ENCODE measurements at places on chromosomes 7 and 10. TPM values are rescaled to one million over a fixed set of nuclear protein-coding genes. Genes with fewer than 3 reads are reported as not detected.

Gene TYW1B
- total RNA-seq = 3.5 TPM

Gene OPALIN
- total RNA-seq = not detected

Gene TMEM213
- total RNA-seq = not detected

Gene C7orf57
- total RNA-seq = 0.33 TPM

Gene TTYH3
- total RNA-seq = 18.7 TPM

Gene PTN
- not detected for total RNA-seq

Gene HTR5A
- not detected for total RNA-seq

DNA sequence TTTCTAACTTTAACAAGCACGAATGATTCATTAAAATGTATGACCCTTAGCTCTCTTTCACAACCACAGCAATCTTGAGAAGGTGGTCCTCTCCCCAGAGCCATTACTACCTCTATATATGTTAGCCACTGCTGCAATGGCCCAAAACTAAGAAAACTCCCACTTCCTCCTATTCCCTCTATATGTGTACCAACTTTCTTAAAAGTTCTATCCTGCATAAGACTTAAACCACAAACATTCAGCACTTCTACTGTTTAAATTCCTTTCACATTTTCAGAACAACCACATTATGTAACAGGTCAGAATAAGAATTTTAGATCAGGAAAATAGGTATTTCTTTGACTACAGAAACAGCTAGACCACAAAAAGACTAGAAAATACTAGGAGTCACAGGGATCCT lies 36.2 kb downstream of the WASL start:
- no peak for DNase-seq
- H3K36me3 ChIP-seq = peaks cover 9% of the 10 kb centered on the region
- H3K27ac ChIP-seq = peak overlapping the region; percentile 23
- H3K4me1 ChIP-seq = peaks cover 55% of the 10 kb centered on the region

- no peaks in the 10 kb centered on the region for H3K27me3 ChIP-seq
- H3K36me3 ChIP-seq = peaks cover 19% of the 10 kb centered on the region
- no peak for DNase-seq
These were observed 700 bp downstream of the NIPSNAP2 start for GRCh38 chr7:55965100-55965470.

DNA sequence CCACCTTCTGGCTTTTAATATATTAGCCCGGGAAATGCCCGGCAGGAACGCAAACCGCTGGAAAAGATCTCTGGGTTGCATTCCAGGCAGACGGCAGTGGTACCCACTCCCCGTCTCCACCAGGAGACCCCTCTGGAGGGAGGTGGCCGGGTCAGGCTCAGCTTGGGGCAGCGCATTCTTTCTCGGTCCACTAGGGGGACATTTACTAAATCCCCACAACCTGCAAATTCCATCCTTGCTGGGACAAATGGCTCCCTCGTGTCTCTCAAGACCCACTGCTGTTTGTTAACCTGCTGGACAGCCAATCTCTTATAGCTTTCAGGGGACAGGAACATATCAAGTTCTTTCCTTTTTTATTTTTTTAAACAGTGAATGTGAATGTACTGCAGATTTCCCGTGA lies 45.8 kb upstream of the CARD11 start:
- no peak overlapping the region for H3K4me3 ChIP-seq
- DNase-seq = peak; percentile 43
- peaks cover 47% of the 10 kb centered on the region for H3K4me1 ChIP-seq

- no peak overlapping the region for H3K27ac ChIP-seq
- H3K4me1 ChIP-seq = peaks cover 5% of the 10 kb centered on the region
- peak overlapping the region; percentile 61 for H3K4me3 ChIP-seq
- H3K27me3 ChIP-seq = no peaks in the 10 kb centered on the region
These were observed 367.2 kb upstream of the GALNT17 start for GRCh38 chr7:70764701-70765208.

GRCh38 chr10:37390926-37391325 lies 265.5 kb downstream of the ANKRD30A start:
- no peak for DNase-seq
- H3K36me3 ChIP-seq = no peaks in the 10 kb centered on the region
- H3K27ac ChIP-seq = no peak overlapping the region

DNA sequence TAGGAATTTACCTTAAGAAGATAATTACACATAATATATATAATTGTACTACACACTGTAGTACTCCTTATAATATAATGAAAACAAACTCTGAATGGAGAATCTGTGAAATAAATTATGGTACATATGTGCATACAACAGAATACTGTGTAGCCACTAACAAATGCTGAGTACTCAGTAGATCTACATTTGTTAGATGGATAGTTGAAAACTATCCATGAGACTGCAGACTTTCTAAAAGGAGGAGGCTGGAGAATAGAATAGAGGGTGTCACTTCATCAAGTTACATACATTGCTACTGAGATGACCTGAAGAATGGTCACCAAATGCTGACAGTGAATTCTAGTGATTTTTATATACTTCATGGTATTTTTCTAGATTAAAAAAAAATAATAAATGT lies 68.7 kb upstream of the OGDHL start:
- H3K27me3 ChIP-seq = no peaks in the 10 kb centered on the region
- H3K27ac ChIP-seq = no peak overlapping the region
- no peak for DNase-seq
- H3K4me3 ChIP-seq = no peak overlapping the region
- peaks cover 31% of the 10 kb centered on the region for H3K36me3 ChIP-seq
- no peaks in the 10 kb centered on the region for H3K4me1 ChIP-seq

DNA sequence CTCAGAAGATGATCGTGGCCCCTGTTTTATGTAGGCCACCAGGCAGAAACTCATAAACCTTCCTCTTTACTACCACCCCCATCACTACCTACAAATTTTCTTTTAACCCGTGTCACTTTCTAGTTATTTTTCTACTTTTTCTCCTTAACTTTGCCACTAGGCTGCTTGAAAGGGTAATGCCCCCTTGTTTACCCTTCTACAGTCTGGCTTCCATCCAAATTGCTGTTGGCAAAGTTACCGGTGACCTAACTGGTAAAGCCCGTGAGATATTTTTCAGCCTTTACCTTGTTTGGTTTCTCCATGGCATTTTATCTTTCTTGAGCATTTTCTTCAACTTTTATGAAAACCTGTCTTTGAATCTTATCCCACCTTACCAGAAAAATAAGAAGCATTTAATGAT lies 153.0 kb downstream of the WNT2 start:
- no peak for DNase-seq
- no peak overlapping the region for H3K4me3 ChIP-seq
- no peaks in the 10 kb centered on the region for H3K4me1 ChIP-seq
- H3K36me3 ChIP-seq = peaks cover 6% of the 10 kb centered on the region

- H3K4me1 ChIP-seq = peaks cover 18% of the 10 kb centered on the region
- H3K4me3 ChIP-seq = peak overlapping the region; percentile 49
- H3K27ac ChIP-seq = peak overlapping the region; percentile 16
- H3K27me3 ChIP-seq = peaks cover 48% of the 10 kb centered on the region
- peaks cover 2% of the 10 kb centered on the region for H3K36me3 ChIP-seq
These were observed 300.4 kb upstream of the NFE2L3 start for GRCh38 chr7:25851332-25852210.

DNA sequence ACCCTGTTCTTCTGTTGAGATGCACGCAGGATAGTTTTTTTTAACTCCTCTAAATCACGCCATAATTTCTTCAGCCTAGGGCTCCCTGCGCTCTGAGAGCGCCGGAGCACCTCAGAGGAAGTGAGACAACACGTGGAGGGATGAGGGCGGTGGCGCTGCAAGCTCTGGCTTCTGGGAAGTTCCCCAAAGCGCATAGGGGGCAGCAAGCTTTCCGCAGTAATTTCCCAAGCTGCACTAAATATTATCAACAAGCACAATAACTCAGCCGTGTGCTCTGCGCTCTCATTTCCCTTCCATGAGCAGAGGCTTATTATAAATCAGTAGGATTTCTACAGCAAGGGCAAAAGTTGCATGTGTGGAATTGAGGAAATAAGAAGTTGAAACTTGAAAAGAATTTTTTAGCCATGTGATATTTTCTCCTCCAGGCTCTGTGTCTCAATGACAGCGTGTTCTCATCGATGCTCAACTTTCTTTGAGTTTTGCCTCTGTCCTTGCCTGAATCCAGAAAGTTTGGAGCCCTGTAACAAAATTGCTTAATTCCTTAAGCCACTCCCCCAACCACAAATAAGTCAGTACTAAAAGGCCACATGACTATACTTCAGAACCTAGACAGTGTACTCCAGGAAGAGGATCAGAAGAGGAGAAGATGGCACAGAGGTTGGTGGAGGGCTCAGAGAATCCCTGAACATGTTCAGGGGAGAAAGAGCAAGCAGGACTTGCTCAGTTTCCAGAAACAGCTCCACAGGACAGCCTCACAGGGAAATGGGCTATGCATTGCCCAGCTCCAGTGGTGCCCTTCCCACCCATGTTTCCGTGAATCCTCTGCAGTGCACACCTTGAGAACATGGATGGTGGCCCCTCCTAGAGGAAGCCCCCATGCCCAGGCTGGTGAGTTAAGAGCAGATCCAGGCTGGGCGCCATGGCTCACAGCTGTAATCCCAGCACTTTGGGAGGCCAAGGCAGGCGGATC lies 221.5 kb upstream of the GHITM start:
- H3K36me3 ChIP-seq = no peaks in the 10 kb centered on the region
- no peaks in the 10 kb centered on the region for H3K4me1 ChIP-seq
- no peak overlapping the region for H3K4me3 ChIP-seq
- no peak overlapping the region for H3K27ac ChIP-seq
- peak; percentile 37 for DNase-seq
- peaks cover 7% of the 10 kb centered on the region for H3K27me3 ChIP-seq

DNA sequence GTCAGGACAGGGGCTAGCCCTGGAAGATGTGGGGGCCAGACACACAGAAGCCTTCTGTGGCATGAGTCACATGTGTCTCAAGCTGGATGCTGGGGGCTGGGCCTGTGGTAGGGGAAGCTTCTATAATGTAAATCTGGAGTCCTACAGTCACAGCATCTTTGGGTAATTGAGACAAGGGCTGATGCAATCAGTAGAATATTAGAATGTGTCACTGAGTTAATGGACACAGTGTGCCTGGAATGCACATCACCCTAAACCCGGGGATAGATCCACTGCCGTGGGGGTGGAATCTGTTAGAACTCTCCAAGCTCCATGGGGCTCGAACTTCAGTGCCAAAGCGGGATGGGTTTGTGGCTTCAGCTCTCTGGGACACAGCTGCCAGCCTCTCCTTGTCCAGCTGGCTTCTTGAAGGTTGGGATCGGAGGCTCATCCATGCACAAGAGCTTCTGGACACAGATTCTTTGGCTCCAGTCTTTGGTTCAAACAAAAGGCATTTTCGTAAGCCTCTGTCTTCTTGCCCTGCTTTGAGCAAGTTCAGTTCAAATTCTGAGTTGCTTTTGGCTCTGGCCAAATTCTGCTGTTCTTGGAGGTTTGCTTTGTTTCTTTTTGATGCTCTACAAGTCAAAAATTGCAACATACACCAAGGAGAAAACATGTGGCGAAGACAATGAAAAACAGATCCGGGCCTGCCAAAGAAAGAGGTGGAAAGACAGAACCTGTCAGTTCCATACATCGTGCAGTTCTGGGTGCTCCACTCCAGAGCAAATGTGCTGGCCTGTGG lies 194.8 kb upstream of the ZNF32 start:
- no peak overlapping the region for H3K27ac ChIP-seq
- H3K4me3 ChIP-seq = no peak overlapping the region
- H3K27me3 ChIP-seq = no peaks in the 10 kb centered on the region
- H3K4me1 ChIP-seq = peaks cover 16% of the 10 kb centered on the region

GRCh38 chr10:30036811-30037210 lies 22.6 kb downstream of the JCAD start:
- H3K27ac ChIP-seq = no peak overlapping the region
- H3K4me1 ChIP-seq = peaks cover 4% of the 10 kb centered on the region
- DNase-seq = no peak
- H3K36me3 ChIP-seq = no peaks in the 10 kb centered on the region

DNA sequence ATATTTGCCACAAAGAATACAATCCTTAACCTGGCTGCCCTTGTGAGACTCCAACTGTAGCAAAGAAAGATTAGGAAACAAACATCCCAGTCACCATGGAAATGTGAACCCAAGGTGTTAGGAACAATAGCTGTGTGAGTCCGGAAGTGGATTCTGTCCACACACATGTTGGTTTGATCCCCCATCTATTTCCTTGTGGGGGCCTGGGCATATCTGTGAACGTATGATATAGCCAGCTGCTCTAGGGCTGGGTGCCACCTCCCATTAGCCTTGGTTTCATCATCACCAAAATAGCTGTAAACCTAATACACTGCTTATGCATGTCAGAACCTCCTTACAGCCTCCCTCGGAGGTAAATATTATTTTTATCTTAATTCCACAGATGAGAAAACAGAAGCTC lies 26.4 kb downstream of the GRK5 start:
- H3K27me3 ChIP-seq = no peaks in the 10 kb centered on the region
- peaks cover 61% of the 10 kb centered on the region for H3K4me1 ChIP-seq
- no peak for DNase-seq

GRCh38 chr10:26508016-26508415 lies 69.9 kb downstream of the APBB1IP start:
- H3K36me3 ChIP-seq = peaks cover 69% of the 10 kb centered on the region
- no peak overlapping the region for H3K4me3 ChIP-seq
- no peak for DNase-seq
- H3K4me1 ChIP-seq = peaks cover 13% of the 10 kb centered on the region
- H3K27me3 ChIP-seq = no peaks in the 10 kb centered on the region
- H3K27ac ChIP-seq = no peak overlapping the region

DNA sequence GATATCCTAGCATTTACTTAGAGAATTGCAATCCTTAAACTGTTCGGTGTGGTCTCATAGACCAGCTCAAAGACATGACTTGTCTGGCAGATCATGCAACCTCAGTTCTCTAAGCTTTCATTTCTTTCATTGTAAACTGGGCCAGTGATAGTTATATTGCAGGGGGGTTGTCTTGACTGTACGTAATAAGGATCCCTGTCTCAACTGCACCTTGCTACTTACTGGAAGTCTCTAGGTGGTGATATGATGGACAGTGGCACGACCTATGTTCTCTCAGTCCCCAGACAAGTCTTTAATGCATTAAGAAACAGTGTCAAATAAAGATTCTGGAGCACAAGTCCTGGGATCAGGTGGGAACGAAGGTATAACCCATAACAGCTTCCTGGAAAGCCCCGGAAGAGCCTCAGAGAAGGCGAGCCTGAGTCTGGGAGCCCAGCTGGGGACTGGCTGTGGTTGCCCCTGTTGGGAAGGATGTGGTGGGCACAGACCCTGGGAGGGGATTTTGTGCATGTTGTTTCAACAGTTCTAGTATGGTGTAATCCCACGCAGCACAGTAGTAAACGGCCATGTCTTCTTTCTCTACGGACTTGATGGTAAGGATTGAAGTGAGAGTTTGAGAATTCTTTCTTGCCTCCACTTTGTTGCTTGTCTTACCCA lies 26.0 kb upstream of the TARP start:
- no peaks in the 10 kb centered on the region for H3K36me3 ChIP-seq
- no peak for DNase-seq
- H3K4me3 ChIP-seq = peak overlapping the region; percentile 70
- H3K27me3 ChIP-seq = no peaks in the 10 kb centered on the region
- H3K27ac ChIP-seq = peak overlapping the region; percentile 69
- H3K4me1 ChIP-seq = no peaks in the 10 kb centered on the region

DNA sequence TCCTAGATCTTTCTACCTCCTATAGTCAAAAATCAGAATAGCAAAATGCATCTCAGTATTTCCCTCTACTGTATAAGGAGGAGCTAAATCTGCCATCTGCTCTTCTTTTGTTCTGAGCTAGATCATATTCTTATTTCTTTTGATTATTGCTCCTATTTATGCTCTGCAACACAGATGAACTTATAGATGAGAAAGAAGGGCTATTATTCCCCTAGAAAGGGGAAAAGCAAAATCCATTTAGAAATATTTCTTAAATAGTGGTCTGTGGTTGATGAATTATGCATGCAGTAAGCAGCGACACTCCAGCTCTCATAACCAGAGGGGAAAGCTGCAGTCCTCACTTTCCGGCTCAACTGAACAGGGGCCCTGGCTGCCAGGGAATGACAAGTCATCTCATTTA lies 207.3 kb upstream of the SORCS1 start:
- H3K36me3 ChIP-seq = no peaks in the 10 kb centered on the region
- no peak overlapping the region for H3K27ac ChIP-seq
- no peaks in the 10 kb centered on the region for H3K4me1 ChIP-seq
- no peak overlapping the region for H3K4me3 ChIP-seq
